Activated CD4-positive, CD25-positive, alpha-beta regulatory T cell (primary cell): ENCODE measurements at places on chromosomes 16 and 17.

GRCh38 chr16:48446534-48446920 lies 61.3 kb upstream of the SIAH1 start:
- no peak for DNase-seq

- no peak for DNase-seq
Observed at GRCh38 chr16:9105189-9105588, 13.7 kb downstream of the HAPSTR1 start.

GRCh38 chr17:77462090-77462489 lies 321.3 kb downstream of the SEC14L1 start:
- DNase-seq: no peak

GRCh38 chr16:85074225-85074914 lies 37.9 kb downstream of the CIBAR2 start:
- DNase-seq: no peak

DNA sequence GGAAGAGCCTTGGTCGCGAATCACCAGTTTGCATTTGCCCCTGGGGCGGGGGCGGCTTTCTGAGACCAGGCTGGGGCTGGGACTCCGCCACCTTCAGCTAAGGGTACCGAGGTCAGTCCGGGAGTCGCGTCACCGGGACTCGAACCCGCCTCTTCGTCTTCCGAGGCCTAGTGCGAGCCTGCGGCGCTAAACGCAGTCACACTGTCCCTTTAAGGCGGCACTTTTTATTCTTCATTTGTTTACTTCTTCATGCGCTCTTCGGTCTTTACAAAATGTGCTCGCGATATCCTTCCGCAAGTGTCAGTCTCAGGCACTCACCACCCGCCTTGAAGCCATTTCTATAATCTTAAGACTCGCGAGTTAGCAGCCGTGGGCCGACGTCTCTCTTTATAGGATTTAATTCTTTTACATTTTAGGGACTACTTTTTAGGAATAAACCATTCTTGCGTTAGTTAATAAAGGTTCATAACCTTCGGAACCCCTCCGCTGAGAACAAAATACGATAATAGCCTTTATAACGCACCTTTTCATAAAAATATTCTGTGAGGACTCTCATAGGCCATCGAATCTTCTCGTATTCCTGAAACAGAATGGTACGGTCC lies 593 bp upstream of the HEXIM1 start:
- DNase-seq: peak; percentile 62

GRCh38 chr16:28326881-28327610 lies 34.7 kb downstream of the SBK1 start:
- peak; percentile 39 for DNase-seq

GRCh38 chr16:80527297-80527696 lies 13.5 kb upstream of the DYNLRB2 start:
- DNase-seq: no peak

DNA sequence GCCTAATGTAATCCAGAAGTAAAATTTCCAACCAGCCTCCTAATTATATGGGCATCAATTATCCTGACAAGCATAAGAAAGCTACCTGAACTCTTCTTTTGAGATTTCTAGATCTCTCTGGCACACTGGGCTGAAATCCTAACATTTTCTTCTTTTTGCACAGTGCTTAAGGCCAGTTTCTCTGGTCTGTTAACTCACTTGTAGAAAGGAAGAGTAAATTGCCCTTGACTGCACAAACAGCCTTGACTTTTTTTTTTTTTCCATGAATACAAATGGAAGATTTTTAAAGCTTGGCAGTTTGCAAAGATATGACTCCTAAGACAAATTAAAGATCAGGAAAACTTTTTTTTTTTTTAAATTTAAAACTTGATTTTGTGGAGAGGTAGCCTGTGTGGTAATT lies 291.2 kb upstream of the MON1B start:
- DNase-seq: no peak

DNA sequence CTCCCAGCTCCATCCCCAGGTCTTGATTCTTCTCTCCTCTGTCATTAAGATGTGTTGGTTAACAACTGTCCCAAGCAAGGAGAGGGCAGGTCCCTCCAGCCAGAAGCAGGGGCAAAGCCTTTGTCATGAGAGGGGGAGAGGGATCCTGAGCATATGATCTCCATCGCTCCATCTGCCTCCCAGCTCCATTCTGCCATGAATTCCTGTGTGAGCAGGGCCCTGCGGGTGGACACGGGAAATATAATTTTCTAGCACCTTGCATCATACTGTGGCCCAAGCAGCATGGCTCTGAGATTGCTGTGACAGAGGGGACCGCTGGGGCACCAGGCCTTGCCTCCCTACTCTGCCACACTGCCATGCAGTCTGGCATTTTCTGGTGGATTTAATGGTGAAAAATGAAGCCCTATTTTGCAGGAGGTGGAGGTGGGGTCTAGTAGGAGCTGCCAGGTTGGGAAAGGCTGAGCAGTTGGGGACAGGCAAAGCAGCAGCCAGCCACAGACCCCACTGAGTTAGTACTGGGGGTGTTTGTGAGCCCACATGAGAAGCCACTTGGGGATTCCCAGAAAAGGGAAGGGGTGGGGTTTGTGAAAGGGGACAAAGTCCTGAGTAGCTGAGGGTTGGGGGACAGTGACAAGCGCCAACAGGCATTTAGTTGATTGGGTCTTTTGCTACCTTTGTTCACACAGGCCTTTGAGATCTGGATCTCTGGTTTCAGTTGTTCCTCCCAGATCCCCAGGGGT lies 16.4 kb downstream of the TMEM238L start:
- no peak for DNase-seq

DNA sequence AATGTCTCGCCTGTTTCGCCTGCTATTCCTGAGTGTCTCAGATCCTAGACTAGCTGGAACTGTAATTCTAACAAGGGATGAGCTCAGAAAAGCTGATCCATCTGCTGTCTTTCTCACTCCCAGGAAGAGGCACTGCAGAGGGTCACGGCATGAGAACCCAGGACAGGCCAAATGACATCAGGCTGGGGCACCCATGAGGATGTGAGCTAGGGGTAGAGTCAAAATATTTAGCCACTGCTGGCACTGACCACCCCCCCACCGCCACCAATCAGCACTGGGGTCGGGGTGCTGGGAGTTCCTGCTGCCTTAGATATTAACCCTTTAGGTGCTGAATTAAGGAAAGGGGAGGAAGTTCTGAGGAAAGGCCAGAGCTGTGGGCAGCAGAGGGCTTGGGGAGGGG lies 112.4 kb downstream of the IRX3 start:
- no peak for DNase-seq

- peak; percentile 90 for DNase-seq
Observed at GRCh38 chr17:35242805-35243560, at the start of gene SLFN5. Gene SLFN5, plus strand, starts transcription at chr17:35243072. Its CDS starts 15,619 bp downstream, at chr17:35258691.

DNA sequence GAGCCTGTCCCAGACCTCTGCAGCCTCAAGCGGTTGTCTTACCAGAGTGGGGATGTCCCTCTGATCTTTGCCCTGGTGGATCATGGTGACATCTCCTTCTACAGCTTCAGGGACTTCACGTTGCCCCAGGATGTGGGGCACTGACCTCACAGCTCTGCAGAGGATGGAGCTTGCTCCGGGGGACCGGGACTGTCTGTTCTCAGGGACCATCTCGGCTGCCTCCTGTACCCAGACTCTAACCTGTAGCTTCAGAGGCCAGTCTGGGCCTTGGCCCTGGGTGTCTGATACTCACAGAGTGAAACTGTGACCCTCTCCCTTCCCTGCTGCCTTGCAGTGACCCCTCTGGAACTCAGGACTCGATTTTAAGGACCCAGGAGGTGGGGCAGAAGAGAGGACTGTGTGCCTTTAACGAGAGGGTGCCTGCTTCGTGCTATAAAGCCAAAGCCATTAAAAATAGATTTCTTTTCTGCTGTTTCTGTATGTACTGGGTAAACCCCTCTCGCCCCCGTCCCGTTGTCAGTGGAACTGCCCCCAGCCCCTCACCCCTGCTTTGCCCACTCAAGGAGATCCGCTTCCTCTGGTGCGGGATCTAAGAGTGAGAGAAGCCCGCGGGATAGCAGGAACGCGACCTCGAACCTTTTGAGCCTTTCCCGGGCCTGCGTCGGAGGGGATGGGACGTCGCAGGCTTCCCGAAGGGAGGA lies 1.1 kb upstream of the LLGL2 start:
- no peak for DNase-seq

DNA sequence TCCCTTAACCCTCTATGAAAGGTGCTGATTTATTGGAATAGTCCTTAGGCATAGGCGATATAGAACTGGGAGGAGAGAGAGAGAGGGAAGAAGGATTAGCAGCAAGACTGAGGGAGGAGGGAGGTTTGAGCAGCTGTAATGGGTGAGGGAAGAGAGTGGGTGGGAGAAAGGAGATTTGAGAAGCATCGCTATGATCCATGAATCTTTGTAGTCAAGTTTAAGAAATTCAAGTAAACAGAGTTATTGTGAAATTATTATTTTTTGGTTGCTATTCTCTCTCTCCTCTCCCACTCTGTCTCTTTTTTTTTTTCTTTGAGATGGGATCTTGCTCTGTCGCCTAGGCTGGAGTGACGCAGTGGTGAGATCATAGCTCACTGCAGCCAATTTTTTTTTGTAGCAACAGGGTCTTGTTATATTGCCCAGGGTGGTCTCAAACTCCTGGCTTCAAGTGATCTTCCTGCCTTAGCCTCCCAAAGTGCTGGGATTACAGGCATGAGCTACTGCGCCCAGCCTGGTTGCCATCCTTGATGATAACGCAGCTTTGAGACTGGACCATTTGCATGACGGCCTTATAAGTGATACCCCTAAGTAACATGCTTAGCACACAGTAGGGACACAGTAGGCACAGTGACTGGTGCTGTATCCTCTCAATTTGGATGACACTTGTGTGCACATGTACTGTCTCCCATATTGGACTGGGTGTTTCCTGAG lies 21.0 kb upstream of the TNS4 start:
- DNase-seq: no peak

DNA sequence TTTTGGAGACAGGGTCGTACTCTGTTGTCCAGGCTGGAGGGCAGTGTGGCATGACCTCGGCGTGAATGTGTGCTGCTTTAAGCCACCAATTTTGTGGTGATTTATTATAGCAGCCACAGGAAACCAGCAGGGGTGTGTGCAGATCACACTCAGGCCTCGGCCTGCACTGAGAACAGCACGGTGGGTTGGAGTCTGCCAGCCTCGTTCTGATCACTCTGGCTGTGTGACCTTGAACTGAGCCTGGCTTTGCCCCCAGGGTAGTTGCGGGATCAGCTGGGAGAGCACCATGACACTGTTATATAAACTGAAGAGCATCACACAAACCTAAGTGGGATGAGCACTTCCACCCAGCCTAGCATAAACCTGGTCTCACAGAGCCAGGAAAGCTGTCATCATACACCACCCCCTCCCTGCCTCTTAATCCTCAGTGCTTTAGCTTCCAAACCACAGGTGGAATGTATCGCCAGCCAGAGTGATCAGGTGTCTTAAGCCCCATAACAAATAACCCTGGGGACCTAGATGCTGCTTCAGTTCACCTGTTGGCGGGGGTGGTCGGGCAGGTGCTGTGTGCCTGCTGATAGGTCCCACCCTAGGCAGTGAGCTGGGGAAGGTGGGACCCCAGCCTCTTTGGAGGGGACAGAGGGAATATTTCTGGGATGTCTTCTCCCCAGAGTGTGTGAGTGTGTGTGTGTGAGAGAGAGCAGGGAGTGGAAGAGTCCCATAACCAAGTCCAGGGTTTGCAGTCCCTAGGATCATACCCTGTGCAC lies 28.6 kb upstream of the NDRG4 start:
- no peak for DNase-seq

- no peak for DNase-seq
Observed at GRCh38 chr17:45871718-45872117, 22.6 kb upstream of the MAPT start.

DNA sequence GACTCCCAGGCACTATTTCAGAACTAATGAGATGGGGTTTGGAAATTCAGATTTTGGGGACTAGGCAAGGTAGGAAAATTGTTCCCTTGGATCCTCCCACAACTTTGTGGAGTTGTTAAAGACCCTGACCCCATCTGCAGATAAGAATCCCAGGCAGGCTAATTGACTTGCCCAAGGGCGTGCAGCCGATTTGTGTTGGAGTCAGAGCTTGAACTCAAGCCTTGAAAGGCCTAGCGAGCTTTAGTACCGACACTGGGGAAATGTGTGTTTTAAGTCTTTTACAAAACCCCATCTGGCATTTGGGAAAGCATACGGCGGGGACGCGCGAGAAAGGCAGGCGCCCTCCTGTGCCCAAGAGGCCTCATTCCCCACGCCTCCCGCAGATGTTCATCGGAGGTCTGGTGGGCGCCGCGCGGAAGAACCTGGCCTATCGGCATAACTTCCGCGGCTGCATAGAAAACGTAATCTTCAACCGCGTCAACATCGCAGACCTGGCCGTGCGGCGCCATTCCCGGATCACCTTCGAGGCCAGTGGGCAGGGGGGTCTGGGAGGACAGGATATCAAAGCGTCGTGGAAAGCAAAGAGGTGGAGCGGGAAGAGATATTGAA lies 4.3 kb downstream of the CNTNAP1 start:
- no peak for DNase-seq

DNA sequence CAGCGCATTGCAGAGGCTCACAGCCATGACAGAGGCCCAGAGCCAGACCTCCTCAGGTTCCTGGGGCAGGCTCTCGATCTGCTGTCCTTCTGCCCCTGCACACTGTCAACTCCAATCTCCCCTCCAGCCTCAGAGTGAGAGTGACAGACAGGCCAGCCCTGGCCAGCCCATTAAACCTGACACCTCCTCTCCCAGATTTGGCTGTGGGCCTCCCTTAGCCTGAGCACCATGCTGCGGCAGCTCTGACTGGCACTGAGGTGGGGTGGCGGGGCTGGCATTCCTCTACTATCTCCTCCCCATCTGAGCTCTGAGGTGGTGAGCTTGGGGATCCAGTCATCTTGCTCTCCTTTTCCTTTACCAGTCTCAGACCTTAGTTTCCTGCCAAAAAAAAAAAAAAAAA lies 15.5 kb upstream of the C1QL1 start:
- no peak for DNase-seq

DNA sequence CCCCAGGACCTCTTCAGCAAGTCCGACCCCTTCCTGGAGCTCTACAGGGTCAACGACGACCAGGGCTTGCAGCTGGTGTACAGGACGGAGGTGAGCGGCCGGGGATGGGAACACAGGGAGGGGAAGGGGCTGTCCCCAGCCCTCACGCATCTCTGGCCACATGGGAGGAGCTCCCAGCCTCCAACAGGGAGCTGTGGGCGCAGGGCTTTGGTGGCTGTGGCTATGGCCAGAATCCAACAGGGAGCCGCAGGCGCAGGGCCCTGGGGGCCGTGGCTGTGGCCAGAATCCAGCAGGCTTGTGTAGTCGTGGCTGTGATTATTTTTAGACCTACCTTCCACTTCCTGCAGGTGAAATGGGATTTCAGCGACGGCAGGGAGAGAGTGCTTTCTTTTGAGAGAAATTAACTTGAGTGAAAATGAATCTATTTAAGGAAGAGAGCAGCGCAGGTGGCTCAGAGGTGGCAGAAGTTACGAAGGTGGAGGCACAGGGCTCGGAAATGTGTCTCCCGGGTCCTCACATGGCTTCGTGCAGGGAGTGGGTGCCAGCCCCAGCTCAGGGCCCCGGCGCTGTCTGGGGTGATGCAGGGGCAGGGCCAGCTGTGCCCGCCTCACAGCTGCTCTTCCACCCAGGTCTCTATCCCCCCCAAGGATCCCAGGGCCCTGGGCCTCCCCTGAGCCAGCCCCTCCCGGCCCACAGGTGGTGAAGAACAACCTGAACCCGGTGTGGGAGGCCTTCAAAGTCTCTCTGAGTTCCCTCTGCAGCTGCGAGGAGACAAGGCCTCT lies 9.4 kb downstream of the CPNE7 start:
- no peak for DNase-seq
